CD14-positive monocyte (primary cell): ENCODE measurements at places on chromosomes 1 and 21.

GRCh38 chr1:118717893-118718292 lies 270.2 kb downstream of the TBX15 start:
- DNase-seq, result no peak

GRCh38 chr1:26496861-26497260 lies 24.6 kb downstream of the HMGN2 start:
- DNase-seq, result no peak

DNA sequence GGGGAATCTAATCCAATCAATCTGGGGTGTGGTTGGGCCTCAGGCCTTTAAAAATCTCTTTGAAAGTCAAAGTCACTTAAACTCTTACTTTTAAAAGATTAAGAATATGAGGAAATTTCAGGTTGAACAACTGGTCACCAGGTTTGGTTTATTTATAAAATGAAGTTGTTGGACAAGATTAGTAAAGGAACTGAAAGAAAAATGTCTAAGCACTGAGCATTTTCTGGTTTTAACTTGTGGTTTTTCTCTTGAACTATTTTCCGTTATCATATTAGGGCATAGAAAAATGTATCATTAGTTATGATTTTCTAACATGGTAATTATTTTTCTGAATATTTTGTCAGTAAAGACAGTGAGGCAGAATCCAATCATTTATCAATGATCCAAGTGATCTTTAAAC lies 49.6 kb downstream of the RGS2 start:
- DNase-seq, result no peak

DNA sequence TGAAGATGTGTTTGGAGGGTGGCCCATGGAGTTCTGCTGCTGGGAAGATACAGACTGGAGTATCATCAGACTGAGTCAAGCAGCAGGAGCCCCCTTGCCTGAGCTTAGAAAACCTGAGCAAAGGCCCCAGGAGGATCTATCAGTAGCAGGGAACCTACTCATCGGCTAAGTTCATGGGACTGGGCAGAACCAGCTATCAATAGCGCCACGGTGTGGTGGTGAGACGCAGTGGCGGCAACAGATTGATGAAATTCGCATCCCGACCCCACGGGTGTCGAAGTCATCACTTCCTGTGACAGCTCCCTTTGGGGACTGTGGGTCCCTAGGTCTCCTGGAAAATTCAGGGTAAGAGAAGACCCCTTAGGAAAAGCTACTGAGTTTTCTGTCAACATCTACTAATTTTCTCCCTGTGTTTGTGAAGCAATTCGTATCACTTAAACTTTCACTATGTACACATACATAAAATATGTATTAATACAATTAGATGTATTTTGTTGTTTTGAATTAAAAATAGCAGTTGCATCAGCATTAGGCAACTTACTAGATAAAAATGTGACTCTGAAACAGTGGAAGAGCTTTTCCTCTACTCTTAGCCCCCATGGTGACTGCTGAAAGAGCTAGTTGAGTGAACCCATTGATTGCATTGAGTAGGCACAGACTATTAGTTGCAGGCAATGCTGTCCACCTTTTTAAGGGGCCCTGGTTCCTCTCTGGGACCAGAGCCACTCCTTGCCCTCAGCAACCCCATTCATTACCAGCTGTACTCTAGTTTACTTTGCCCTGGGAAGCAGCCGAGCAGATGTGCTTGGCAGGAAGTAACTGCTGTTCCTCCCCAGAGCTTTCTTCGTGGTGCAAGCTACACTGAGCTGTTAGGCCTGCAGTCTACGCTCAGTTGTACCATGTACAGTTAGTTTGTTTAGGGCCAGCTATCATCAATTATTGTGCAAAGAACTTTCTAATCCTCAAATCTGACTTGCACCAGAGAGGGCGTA lies 7.3 kb upstream of the CACNA1S start:
- peak; percentile 42 for DNase-seq

GRCh38 chr1:37734629-37735591 lies 30.0 kb downstream of the EPHA10 start:
- no peak for DNase-seq

DNA sequence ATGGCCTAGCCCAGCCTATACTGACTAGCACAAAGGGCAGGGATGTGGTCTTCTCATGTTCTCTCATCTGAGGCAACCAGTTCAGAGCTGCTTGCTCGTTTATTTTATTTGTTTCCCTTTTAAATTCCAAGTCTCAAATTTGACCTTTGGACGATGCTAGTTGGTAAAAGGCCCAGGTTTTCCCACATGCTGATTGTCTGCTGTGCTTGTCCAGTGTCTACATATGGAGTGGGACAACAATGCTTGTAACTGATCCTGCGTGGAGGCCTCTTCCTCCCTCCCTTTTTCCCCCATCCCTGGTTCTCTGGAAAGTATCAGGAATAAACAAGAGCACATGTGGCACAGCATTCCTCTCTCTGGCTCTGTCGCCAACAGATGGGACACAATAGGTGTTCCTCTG lies 34.0 kb upstream of the BEND5 start:
- no peak for DNase-seq

DNA sequence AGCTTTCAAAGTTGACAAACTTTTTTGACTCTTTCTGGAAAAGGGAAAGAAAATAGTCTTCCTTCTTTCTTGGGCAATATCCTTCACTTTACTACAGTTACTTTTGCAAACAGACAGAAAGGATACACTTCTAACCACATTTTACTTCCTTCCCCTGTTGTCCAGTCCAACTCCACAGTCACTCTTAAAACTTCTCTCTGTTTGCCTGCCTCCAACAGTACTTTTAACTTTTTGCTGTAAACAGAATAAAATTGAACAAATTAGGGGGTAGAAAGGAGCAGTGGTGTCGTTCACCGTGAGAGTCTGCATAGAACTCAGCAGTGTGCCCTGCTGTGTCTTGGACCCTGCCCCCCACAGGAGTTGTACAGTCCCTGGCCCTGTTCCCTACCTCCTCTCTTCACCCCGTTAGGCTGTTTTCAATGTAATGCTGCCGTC lies 160.8 kb upstream of the SGIP1 start:
- peak; percentile 55 for DNase-seq

DNA sequence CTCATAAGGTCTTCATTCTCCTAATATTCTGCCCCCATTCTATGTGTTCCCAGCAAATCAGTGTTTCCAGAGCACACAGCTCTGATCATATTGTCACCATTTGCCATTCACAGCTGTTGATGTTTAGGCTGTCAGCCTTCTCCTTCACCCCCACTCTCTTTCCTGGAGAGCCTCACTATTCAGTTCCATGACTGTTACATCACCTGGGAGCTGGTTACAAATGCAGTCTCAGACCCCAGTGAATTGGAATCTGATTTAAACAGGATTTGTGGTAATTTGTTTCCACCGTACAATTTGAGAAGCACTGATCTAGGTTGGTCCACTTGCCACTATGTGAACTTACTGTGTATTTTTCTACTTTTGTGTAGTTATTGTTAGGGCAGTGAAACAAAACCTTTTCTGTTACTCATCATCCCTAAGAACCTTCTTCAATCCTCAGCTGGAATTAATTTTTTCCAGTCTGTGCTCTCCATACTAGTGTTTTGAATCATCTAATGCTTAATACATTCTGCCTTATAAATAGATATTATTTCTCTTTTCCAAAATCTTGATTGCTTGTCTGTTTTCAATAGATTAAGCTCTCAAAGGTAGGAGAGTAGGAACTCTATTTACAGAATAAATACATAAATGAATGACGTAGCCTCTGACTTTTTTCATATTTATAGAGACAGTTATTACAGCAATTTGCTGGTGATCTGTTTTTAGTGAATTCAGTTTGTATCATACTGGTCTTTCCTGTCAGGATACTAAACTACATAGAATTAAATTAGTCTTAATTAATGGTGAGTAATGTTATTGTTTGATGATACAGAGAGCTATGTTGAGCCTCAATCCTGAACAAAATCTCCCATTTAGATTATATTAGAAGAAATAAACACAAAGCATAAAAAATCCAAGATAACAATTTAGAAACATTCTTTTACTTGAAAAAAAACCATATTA lies 8.1 kb downstream of the SNX7 start:
- DNase-seq, result no peak

DNA sequence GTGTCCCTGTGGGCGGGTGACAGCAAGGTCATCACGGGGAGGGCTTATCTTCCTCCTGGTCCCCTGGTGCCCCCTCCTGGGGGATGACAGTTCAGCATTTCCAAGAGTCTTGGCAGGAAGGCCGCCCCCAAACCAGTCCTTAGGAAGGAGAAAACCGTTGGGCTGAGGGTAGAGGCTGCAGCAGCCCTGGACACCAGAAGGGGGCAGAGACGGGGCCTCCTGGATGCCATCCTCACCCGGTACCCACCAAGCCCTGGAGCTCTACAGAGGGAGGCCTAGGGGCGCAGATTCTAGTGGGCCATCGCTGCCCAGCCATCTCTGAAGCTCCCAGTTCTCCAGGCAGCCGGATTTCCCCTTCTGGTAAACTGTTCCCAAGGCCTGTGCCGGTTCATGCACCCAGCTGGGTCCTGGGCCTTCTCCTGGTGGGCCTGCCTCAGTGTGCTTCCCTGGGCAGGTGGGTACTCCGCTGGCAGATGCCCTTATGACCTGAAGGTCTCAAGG lies 14.8 kb upstream of the ZNF669 start:
- peak; percentile 10 for DNase-seq

DNA sequence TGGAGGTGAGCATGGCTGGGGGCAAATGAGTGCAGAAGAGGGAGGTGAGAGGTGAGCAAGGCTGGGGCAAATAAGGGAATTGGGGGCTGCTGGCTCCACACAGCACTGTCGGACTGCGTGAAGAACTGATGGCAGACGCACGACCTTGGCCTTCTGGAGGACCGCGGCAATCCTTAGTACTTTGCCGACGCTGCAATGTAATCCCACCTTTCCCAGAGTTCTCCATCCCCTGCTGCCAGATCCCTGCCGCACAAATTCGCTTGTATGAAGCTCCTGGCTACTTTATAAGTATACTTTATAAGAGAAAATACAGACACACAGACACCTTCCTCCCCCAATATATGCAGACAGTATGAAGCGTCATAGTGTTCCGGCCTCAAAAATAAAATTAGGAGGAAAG lies 472.4 kb downstream of the SMYD3 start:
- DNase-seq, result no peak

DNA sequence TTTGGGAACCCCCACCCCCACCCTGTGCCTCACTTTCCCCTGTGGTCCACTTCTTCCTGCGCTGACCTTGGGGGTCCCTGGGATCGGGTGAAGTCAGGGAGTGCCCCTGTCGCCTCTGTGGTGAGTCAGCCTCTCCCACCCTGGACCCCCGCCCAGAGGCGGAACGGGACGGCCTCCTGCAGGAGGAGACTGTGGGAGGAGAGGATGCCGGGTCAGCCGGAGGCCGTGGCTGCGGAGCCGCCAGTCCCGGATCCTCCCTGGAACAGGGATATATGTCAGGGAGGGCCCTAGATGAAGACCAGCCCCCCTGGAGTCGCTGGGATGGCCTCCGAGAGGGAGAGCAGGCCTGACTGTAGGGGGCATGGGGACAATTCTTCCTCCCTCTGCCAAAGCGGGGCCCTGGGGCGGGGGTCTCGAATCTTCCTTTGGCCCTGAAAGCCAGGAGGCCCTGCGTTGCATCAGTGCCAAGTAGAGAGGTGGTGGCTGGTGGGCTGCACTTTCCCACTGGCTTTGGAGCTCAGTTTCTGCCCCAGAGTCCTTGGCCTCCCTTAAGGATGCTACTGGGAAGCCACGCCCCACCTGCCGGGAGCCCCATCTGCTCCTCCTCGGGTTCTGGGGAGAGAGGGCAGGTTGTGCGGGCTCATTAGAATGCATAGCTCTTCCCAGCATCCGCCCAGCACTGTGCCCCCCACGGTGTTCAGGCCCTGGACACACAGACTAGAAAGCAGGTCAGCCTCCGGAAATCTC lies 930 bp downstream of the ARHGEF10L start:
- DNase-seq, result no peak

DNA sequence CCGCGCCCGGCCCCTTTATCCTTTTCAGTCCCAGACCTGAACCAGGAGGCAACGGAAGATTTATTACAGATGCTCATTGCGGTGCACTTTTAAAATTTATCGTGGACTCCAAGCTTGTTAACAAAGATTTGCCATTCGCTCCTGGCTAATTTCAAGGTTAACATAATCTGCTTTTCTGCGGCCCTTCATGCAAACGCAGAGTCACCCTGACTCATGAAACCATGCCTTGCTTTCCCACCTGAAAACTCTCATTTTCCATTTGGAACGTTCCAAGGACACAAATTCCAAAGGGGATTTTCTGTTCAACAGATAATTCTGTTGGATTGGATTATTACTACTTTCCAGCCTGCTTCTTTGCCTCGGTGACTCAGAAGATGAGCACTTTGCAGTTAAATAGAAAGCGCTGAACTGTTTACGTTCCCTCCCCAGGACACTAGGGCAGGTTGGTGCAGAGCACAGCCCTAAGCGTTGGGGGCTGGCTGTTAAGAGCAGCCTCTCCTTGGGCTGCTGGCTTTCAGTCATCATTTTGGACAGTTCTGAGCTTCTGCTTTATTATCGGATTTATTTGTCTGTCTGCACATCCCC lies 51.1 kb downstream of the CD247 start:
- no peak for DNase-seq

DNA sequence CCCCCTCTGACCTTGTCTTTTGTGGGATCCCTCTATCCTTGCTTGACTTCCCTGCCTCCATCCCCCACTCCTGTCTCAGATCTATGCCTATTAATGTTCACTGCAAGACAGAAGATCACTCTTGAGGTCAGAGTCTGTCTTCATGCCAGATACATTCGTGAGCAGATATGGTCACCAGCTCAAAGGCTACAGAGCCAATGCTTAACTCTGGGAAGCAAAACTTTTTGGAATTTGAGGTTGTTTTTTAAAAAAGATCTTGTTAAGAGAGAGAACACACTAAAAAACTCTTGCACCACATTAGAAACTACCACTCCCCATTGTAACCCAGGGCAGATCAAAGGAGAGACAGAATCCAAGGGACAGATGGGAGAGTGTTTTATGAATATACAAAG lies 17.1 kb upstream of the A3GALT2 start:
- DNase-seq, result no peak

GRCh38 chr1:224521904-224522734 lies 87.5 kb upstream of the WDR26 start:
- DNase-seq, result no peak

GRCh38 chr1:227120826-227121225 lies 180.7 kb downstream of the COQ8A start:
- DNase-seq, result no peak

DNA sequence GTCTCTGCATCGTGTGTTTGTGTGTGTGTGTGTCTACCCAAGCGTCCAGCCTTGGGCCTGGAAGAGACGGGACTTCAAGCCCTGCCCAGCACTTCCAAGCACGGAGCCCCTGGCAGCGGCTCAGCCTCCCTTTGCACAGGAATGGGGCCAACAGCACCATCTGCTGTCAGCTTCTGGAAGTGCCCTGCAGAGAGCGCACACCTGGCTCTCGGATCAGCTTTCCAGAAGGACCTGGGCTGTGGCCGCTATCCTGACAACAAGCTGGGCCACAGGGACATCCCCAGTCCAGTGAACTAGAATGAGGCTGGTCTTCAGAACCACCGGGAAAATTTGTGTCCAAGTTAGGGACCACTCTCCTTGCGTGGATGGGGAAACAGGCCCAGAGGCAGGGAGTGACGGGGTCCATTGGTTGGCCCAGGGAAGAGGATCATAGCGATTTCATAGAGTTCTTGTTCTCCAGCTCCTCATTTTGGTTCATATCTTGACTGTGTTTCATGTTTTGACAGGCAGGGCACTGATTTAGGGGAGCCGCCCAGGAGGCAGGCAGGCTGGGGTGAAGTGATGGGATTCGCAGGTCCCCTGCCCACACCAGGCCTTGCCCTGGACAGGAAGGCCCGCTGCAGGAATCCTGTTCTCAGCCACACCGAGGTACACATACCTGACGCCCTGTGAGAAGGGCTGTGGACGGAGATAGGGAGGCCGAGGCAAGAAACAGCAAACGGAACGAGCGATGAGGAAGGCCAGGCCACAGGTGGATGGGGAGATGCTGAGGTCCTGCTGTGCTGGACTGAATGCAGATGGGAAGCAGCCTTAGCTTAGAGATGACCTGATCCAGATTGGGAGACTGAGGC lies 38.4 kb downstream of the TAS1R2 start:
- peak; percentile 2 for DNase-seq

- DNase-seq, result no peak
Observed at GRCh38 chr1:96206451-96206850, 515.1 kb upstream of the PTBP2 start.
